ENCODE measurements at places on chromosomes 12 and 14.

GRCh38 chr14:78673845-78674244, 503.7 kb downstream of the NRXN3 start:
- DNase-seq, result no peak

GRCh38 chr12:57164966-57165625, 17.7 kb upstream of the LRP1-AS start:
- DNase-seq, result no peak

- no peak for DNase-seq
Measured at GRCh38 chr12:108896336-108896735, 16.4 kb downstream of the DAO start.

DNA sequence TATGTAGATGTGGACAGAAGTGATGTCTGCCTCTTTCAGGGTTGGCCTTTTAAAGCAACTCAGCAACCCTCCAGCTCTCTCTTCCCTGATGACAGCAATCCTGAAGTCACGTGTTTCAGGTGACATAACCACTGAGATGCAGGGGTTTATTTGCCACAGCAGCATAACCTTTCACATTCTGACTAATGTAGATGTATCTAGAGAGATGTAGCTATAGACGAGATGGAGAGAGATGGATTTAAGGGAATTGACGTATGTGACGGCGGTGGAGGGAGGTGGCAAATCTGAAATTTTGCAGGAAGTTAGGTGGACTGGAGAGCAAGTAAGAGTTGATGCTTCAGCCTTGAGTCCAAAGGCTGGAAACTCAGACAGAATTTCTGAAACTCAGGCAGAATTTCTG, 126.0 kb downstream of the ZFP36L1 start:
- no peak for DNase-seq

- DNase-seq, result no peak
Measured at GRCh38 chr12:117036046-117036445, 63.2 kb downstream of the TESC start.

DNA sequence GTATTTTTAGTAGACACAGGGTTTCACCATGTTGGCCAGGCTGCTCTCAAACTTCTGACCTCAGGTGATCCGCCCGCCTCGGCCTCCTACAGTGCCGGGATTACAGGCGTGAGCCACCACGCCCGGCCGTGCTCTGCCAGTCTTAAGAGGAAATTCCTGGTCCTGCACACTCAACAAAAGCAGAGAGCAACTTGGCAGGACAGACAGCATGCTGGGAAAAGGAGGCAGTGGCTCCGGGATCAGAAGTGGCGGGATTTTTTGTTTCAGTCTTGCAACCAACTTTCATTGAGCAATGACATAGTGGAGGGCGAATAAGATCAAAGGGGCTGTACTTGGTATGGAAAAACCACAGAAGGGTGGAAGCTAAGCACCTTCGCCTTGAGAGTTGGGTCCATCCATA, 2.1 kb downstream of the CKAP4 start:
- no peak for DNase-seq

DNA sequence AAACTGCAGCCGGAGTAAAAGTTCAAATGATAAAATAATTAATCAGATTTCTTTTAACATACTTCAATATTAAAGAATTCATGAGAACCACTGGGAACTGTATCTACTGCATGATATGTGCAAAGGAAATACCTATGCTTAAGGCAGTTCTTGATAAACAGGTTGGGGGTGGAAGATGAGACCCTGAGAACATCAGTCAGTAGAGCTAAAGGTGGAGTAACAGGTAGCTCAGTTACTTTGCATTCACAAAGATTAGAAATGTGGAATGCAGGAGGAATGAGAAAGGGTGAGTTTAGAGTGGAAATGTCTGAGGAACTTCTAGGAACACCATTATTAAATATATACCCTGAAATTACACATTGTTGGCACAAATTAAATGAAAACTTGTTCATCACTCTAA, 78.6 kb downstream of the COX16 start:
- no peak for DNase-seq

GRCh38 chr14:32331206-32331605, 2.1 kb downstream of the AKAP6 start:
- DNase-seq, result no peak
